Myocyte (in vitro differentiated cells): ENCODE measurements at places on chromosomes 13 and 19. TPM values are rescaled to one million over a fixed set of nuclear protein-coding genes. Genes with fewer than 3 reads are reported as not detected.

CASP14 gene
- not detected in 2 replicates for total RNA-seq

MATK gene
- not detected in 2 replicates for total RNA-seq

WDR62 gene
- total RNA-seq = 1.6 and 5.3 TPM in 2 replicates

PTPRH gene
- 0.05 and 0.31 TPM in 2 replicates for total RNA-seq
